ENCODE measurements at places on chromosomes 4 and X. TPM values are rescaled to one million over a fixed set of nuclear protein-coding genes. Genes with fewer than 3 reads are reported as not detected.
A peak's percentile ranks its signal among the peaks of the same experiment; 100 is the strongest.

DNA sequence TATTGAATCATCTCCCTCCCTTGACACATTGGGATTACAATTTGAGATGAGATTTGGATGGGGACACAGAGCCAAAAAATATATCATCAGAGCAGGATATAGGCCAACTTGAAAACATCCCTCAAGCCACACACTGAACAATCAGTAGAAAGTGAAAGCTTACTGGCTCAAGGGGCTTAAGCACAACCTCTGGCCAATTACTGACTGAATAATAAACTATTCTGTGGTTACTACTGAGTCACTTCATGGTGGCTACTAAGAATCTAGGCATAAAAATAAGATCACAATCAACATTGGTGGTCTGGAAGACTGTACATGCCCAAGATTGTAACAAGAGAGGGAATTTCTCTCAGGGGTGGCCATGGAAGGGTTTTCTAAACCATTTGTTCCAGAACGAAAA is 27.4 kb upstream of the GPR174 start:
- no peak for DNase-seq
- no peak overlapping the region for H3K27ac ChIP-seq
- no peaks in the 10 kb centered on the region for H3K4me1 ChIP-seq
- H3K27me3 ChIP-seq, result no peaks in the 10 kb centered on the region
- H3K36me3 ChIP-seq, result no peaks in the 10 kb centered on the region

GRCh38 chr4:7195141-7195515 is 2.8 kb downstream of the SORCS2 start:
- no peak overlapping the region for H3K4me3 ChIP-seq
- no peaks in the 10 kb centered on the region for H3K4me1 ChIP-seq
- no peaks in the 10 kb centered on the region for H3K36me3 ChIP-seq
- peaks cover 6% of the 10 kb centered on the region for H3K27me3 ChIP-seq
- H3K27ac ChIP-seq, result no peak overlapping the region
- no peak for DNase-seq

The SLC25A31 gene
- total RNA-seq, result not detected

DNA sequence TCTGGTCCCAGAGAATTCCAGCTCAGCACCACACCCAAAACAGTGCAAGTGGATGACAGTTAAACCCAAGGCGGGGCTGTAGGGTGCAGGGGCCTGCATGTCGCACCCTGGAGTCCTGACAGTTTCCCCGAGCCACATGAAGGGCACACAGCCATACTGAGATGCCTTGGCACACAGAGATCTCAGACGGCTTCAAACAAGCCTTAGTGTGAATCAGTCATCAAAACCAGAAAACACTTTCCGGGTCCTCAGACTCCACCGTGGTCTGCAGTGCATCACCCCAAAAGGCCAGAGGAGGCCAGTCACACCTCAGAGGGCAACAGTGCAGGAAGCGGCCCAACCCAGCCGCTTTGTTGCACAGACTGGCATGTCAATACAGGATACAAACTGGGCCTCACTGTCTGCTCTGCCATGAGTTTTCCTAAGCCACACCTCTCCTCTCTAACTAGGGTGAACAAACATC is 64.6 kb upstream of the ENPP6 start:
- DNase-seq, result peak; percentile 28
- peaks cover 1% of the 10 kb centered on the region for H3K27me3 ChIP-seq
- no peaks in the 10 kb centered on the region for H3K36me3 ChIP-seq
- no peak overlapping the region for H3K27ac ChIP-seq
- H3K4me3 ChIP-seq, result no peak overlapping the region

The N4BP2 gene
- 24.9 TPM for total RNA-seq

The GAGE2A gene
- total RNA-seq, result not detected

- H3K36me3 ChIP-seq, result peaks cover 10% of the 10 kb centered on the region
- H3K27me3 ChIP-seq, result peaks cover 6% of the 10 kb centered on the region
- no peak for DNase-seq
- H3K27ac ChIP-seq, result no peak overlapping the region
- peaks cover 9% of the 10 kb centered on the region for H3K4me1 ChIP-seq
These were observed 1.3 kb upstream of the ZNF732 start for GRCh38 chr4:306551-306961.

The NAT8L gene
- 0.36 TPM for total RNA-seq

DNA sequence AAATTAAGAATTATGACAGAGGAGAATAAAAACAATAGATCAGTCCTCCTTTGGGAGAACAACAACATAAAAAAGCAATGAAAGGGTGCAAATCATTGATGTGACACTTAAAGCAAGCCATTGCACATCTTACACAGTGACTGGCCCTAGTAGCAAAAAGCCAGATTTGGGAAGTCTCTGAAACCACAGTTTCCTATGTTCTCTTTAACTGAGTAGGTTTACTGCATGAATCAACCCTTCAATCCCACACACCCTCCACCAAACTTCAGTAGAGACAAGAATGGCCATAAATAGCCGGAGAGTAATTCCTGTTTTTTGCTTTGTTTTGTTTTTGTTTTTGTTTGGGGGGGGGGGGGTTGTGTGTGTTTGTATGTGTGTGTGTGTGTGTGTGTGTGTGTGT is 180.8 kb downstream of the VEGFC start:
- DNase-seq, result no peak
- no peaks in the 10 kb centered on the region for H3K36me3 ChIP-seq
- no peak overlapping the region for H3K4me3 ChIP-seq
- no peaks in the 10 kb centered on the region for H3K4me1 ChIP-seq
- no peaks in the 10 kb centered on the region for H3K27me3 ChIP-seq

- H3K27me3 ChIP-seq, result peaks cover 4% of the 10 kb centered on the region
- H3K27ac ChIP-seq, result no peak overlapping the region
- peaks cover 5% of the 10 kb centered on the region for H3K4me1 ChIP-seq
- H3K4me3 ChIP-seq, result no peak overlapping the region
These were observed 95.7 kb downstream of the ANTXR2 start for GRCh38 chr4:79977131-79977840.

The CT45A2 gene
- total RNA-seq, result not detected

DNA sequence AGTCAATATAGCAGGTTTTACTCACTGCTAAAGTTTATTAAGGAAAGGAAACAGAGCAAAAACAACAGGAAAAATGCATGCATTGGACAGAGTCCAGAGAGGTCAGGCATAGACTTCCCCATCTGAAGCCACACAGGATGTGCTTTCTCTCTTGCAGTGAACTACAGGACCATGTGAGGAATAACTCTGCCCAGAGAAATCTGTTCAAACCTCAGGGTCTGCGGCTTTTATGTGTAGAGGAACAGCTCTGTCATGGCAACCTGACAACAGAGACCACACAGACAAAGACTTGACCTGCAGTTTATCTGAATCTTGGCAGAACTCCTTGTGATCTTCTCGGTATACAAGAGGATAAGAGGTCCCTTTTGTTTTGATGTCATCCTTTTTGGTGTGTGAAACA is 46.3 kb upstream of the LONRF3 start:
- no peaks in the 10 kb centered on the region for H3K4me1 ChIP-seq
- no peak overlapping the region for H3K4me3 ChIP-seq
- no peaks in the 10 kb centered on the region for H3K27me3 ChIP-seq
- H3K36me3 ChIP-seq, result no peaks in the 10 kb centered on the region
- DNase-seq, result no peak

The SLC2A9 gene
- total RNA-seq, result 0.72 TPM

GRCh38 chr4:6962211-6963041 is 52.8 kb downstream of the TBC1D14 start:
- peaks cover 14% of the 10 kb centered on the region for H3K4me1 ChIP-seq
- H3K36me3 ChIP-seq, result no peaks in the 10 kb centered on the region
- peaks cover 8% of the 10 kb centered on the region for H3K27me3 ChIP-seq
- no peak overlapping the region for H3K27ac ChIP-seq

The ESX1 gene
- not detected for total RNA-seq

GRCh38 chr4:67880866-67881610 is 2.8 kb downstream of the TMPRSS11D start:
- H3K36me3 ChIP-seq, result no peaks in the 10 kb centered on the region
- no peaks in the 10 kb centered on the region for H3K27me3 ChIP-seq
- no peak for DNase-seq
- H3K27ac ChIP-seq, result no peak overlapping the region
- no peak overlapping the region for H3K4me3 ChIP-seq
- peaks cover 10% of the 10 kb centered on the region for H3K4me1 ChIP-seq
